Activated CD4-positive, alpha-beta T cell treated with anti-CD3 and anti-CD28 coated beads, Interleukin-2, Interleukin-4, amounts not matched to agents 100 ng/mL and 50 ng/mL, durations not matched to agents 16 hours and 8 hours (primary cell): ENCODE measurements at places on chromosomes 12 and 14.

DNA sequence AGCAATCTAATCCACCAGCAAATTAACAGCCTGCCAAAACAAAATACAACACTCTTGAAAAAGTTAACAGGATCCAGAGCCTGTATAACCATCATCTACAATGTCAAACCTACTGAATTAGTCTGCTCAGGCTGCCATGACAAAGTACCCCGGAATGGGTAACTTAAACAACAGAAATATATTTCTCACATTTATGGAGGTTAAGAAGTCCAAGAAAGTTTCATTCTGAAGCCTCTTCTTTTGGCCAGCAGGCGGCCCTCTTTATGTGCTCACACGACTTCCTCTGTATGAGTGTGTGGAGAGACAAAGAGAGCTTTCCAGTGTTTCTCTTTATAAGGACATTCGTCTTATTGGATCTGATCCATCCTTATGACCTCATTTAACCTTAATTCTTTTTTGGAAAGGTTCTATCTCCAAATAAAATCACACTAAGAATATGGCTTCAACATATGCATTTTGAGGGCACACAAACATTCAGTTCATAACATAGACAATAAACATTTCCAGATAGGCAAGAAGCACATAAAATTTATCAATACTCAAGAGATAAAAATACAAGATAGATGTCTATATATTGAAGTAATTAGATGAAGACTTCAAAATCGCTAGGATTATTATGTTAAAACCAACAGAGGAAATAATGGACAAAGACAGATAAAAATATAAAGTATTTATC, 5.9 kb upstream of the RERG start:
- DNase-seq, result peak; percentile 16

GRCh38 chr12:95674631-95675030, 115.9 kb downstream of the NTN4 start:
- no peak for DNase-seq

DNA sequence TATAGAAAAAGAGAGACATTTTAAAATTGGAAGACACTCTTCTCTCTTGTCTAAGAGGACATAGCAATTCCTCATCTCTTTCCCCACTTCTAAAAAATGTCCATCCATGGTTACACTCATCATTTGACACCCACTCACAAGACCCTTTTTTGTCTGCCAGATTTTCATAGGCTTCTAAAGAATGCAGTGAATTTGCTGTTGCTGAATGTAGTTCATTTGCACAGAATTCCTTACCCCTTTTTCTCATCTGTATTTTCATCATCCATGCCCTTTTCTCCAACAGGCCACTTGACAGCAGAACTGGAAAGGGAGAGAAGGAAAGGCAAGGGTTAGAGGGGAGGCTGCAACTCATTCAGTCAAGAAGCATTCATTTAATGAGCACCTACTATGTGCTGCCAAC, 128.0 kb downstream of the NUAK1 start:
- DNase-seq, result no peak

- no peak for DNase-seq
Observed at GRCh38 chr12:46825591-46826414, at the start of gene SLC38A4. Gene SLC38A4, minus strand, starts transcription at chr12:46825997. Its CDS starts 32,926 bp downstream, at chr12:46793071.

GRCh38 chr12:56389412-56389811, 26.8 kb upstream of the APOF start:
- no peak for DNase-seq

- no peak for DNase-seq
Observed at GRCh38 chr14:99349721-99350495, 77.9 kb upstream of the BCL11B start.

DNA sequence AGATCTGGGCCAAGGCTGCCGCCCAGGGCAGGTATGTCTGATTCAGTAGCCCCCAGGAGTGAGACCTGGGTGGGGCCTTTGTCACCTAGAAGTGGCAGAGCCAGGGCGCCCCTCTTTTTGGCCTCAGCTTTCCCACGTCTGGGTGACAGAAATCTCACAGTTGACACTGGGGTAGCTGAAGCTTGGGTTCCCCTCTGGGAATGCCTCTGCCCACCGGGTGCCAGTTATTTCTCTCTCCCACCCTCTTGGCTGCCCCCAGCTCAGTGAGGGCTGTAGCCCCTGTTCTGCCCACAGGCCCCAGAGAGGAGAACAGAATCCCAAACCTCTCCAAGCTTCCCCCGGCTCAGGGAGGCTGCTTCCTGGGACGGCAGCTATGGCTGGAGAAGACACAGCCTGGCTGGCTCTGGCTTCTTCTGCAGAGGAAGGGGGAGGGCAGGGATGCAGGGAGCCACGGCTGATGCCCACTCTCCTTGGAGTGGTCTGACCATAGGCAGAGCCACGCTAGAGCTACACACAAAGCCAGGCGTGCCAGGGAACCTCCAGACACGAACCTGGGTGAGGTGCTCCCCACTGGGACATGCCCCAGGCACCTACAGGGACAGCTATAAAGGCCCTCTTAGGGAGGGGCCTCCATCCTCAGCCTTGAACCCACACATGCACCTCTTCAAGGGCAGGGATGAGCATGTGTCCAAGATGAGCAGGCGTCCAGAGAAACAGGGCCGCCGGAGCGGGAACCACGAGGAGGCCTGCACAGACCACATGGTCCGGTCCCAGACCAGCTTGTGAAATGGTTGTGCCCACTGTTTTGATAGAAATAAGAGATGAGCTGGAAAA, 51.7 kb downstream of the BEGAIN start:
- DNase-seq, result no peak

GRCh38 chr12:117361347-117361751, at the start of gene NOS1:
Gene NOS1, minus strand, starts transcription at chr12:117361626. Its CDS starts 30,557 bp downstream, at chr12:117331069.
- DNase-seq, result no peak

DNA sequence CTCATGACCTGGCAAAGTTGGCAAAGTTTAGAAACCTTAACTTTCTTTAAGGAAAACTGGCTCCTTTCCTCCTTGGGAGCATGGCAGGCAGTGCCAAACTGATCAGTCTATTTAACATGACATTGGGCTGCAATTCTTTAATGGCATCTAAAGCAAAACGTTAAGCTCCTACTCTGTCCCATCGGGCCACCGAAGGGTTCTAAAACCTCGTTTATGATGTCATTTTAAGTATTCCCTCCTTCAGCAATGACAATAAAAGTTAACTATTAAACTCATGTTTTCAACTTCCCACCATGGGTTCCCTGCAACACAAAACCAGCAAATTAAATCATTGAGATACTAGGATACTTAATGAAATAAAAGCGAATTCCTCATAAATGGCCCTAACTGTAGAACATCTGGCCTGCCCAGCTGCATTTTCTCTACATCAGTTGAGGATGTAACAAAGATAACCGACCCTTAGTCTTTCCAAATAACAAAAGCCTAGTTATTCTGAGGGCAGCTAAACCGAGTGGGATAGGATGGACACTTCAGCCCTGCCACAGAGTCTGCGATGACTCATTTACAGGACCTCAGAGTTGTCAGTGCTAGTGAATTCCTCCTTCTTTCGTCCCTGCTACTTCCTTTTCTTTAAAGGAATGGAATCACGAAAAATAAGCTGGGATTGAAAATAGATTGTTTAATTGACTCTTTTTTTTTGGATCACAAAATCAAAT, 34.5 kb upstream of the RIC8B start:
- no peak for DNase-seq

DNA sequence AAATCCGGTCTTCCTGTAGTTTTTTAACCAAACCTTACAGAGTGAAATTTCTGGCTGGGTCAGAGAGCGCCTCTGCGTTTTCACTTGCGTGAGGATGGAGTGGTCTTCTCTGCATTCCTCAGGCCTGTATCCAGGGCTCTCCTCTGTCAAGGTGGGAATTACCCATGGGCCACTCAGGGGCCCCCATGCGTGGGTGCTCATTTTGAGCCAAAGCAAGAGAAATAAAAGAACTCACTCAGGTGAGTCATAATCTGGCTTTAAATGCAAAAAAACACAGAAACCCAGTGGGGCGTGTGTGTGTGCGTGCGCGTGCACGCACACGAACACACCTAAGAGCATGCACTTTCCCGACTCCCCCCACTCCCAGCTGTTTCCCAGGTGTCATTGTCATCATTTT, 104.0 kb upstream of the PWP1 start:
- no peak for DNase-seq

DNA sequence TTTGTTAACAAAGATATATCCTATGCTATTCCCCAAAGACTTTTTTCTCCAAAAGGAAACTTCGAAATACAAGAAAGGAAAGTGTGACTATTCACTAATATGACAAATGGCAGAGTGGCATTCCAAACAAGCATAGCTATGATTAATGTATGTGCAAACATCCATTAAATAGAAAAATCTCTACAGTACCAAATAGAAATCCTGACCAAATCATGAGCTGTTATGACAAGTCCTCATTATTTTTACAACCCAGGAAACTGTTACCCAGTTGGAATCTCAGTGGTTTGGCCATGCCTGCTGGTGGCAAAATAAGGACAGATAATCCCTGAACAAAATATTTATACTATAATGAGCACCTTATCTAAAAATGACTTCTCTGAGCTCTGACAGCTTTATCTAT, 202.1 kb downstream of the SEC23A start:
- DNase-seq, result no peak

DNA sequence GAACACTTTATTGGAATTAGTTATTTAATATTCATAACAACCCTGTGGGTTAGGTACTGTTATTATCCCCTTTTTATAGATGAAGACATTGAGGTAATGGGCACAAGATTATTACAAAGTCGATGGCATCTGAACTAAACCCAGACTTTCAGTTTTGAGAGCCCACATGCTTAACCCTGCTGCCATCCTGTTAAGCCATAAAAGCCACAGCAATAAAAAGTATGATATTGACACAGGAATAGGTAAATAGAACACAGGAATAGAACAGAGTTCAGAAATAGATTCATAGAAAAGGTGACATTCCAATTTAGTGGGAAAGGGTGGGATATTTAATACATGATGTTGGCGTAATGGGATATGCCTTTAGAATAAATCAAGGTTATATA, 119.8 kb downstream of the SLC38A1 start:
- no peak for DNase-seq

DNA sequence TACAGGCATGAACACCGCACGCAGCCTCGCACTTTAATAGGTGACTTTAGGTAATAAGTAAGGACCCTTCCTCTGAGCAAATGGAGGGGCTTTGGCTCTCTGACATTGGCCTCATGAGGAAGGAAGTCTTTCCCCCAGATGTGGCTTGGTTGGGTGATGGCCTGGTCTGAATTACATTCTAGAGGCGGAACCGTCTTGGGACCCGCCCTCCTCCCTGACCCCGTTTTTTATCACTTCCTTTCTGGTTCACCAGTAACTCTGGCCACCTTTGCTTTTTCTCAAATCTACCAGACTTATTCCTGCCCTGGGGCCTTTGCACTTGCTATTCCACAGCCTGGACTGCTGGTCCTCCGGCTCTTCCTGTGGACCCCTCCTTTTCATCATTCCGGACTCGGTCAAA, 13.4 kb downstream of the ALDH2 start:
- DNase-seq, result no peak

DNA sequence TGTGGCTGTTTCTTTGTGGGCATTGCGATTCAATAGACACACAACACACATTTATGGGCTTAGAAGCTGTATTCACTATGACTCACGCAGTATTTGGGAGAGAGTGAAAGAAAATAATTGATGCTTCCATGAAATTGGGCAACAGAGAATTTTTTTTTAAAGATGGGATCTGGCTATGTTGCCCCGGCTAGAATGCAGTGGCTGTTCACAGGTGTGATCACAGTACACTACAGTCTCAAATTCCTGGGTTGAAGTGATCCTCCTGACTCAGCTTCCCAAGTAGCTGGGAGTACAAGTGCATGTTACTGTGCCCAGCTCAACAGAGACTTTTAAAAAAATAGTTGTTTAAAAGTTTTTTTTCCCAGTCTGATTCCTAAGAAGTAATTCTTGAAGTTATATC, 146.3 kb downstream of the APAF1 start:
- no peak for DNase-seq

DNA sequence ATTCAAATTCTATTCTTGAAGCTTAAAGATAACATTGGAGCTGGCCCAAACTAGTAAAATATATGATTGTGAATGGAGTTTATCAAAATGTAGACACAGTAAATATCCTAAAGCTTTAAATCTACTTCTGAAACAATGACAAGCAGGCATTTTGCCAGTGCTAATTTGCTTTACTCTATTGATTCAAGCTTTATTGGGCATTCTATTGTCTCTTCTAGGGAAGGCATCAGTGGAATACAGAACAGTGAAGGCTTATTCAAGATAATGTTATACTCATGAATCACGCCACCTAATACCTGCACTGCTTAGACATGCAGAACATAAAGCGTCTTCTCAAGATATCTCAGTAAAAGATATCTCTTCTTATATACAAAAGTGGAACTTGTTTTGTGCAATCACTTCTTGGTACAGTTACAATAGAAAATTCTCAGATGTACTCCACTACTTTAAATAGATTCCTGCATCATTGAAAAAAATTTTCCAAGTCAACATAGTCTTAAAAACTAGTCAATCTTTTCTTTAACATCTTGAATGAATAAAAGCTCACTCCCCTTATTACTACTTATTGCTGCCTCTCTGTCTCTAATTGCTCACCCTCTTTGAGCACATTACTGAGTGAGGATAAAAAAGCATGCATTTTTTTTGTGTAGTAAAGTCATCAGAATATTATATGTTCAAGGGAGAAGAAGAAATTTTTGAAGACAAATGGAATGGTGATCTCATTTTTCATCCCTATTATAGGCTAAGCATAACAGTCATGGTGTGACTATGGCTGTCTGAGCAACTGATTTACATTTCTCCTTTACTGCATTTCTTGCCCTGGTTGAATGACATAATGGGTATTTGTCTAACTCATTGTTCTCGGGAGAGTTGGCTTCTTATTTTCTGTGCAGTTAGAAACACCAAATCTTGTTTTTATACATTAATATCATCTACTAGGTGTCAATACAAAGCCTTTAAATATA, 98.0 kb upstream of the E2F7 start:
- no peak for DNase-seq

DNA sequence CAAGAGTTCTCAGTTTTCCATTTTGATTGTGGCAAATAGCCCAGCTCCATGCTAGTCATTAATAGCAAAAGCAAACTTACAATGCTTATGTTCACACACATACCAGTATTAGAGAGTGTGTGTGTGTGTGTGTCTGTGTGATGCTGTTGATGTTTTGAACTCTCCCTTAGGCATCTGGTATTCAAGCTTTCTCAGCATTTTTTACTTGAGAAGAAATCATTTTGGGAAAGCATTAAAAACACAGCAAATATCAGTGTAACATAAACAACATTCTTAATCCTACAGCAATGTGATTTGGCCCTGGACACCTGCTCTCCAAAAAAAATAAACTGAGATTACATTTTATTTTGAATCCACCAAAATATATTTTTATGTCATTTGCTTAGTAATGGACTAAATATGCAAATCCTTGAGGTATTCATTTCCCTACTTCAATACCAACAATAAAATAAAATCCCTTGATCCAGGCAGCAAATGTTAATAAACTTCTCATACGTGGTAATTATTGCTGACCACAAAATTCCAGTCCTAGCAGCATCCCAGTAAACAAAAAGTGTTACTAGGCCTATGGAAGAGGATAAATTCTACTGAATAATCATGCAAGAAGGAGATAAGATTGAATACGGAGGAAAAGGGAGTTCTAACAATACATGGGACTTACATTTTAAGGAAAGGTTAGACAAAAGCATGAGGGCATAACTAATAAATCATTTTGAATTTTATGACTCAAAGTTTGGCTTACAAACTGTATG, 249.5 kb upstream of the CLEC14A start:
- no peak for DNase-seq
